Activated CD4-positive, alpha-beta T cell treated with anti-CD3 and anti-CD28 coated beads, Interleukin-2, amount 50 U/mL, for 1 hour (primary cell): ENCODE measurements at places on chromosomes 1 and 21.

DNA sequence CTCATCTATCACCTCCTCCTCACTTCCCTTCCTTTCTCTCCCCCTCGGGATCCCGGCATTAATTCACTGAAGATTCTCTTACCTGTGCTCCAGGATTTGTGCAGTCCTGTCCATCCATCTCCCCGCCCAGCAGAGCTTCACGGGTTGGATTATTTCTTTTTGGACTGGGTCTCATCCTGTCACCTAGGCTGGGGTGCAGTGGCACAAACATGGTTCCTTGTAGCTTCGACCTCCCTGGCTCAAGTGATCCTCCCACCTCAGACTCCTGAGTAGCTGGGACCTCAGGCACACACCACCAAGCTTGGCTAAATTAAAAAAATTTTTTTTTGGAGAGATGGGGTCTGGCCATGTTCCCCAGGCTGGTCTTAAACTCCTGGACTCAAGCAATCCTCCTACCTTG is 12.3 kb upstream of the CSF3R start:
- DNase-seq = no peak

- DNase-seq = no peak
Observed at GRCh38 chr21:35150562-35151226, 101.6 kb upstream of the RUNX1 start.

- no peak for DNase-seq
Observed at GRCh38 chr1:234957330-234958065, 171.1 kb downstream of the TOMM20 start.

- no peak for DNase-seq
Observed at GRCh38 chr1:19665496-19666465, 1.1 kb downstream of the HTR6 start.

DNA sequence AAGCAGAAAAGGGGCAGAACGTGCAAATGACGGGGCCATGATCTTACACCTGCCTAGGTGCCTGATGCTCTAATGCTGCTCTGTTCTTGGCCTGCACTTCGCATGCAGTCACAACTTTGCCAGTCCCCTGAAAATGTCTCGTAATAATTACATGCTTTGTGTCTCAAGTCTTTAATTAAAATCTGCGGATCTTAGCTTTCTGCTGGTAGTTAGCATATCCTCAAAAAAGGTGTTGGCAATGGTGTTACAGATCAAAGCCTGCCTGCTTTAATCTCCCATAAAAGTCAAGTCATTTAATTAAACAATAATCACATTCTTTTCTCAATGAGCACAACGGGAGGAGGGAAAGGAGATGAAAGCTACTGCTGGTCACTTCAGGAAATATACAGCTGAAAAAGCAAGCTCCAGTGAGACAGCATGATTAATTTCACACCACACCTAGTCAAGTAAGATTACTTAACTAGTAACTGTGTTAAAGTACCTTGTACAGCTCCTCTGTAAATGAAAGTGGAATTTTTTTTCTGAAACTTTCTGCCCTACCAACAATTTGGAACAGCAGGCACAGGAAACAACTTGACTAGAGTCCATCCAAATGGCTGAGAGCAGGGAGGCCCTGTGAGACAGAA is 45.8 kb downstream of the STX6 start:
- DNase-seq = no peak

GRCh38 chr1:162035241-162035640 is 11.6 kb upstream of the OLFML2B start:
- DNase-seq = peak; percentile 9

DNA sequence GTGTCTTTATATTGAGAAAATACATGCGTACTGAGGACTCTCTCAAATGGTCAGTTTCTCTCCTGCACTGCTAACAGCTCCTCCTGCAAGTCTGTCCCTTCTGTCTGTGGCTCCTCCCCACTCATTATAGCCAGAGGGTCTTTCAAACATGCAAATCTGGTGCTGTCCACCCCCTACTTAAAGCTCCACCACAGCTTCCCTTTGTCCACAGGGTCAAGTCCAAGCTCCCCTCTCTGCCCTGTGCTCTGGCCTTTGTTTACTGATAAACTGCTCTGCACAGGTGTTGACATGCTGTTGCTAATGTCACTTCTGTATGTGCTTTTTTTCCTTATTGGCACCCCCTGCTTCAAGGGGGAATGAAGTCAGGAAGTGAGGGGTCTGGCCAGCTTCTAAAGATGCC is 47.7 kb upstream of the GPR37L1 start:
- no peak for DNase-seq

- no peak for DNase-seq
Observed at GRCh38 chr1:84450910-84451309, 28.2 kb upstream of the RPF1 start.

- DNase-seq = peak; percentile 62
Observed at GRCh38 chr1:50873458-50874187, 86.4 kb downstream of the FAF1 start.

DNA sequence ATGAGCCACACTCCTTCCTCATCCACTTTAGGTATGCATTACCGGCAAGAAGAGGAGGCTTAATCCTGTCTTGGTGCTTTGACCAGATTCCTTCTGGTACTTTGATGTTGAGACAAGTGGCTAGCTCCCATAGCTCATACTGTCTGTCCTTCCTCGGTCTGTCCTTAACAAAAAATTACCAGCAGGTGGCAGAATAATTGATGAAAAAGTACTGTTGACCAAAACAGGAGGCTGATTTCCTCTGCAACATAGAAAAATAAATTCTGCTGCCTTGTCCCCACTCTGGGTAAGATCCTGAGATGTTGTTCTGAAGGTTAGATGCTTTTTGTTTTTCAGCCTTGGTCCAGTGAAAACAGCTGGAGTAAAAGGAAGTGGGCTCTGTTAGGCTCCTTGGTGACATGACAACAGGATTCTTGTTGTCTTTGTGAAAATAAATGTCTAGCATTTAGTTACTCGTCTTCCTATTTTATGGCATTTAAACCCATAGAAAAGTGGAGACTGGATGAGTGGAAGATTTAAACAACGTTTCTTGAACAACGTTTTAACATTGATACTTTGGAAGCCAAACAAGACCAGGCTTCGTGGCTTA is 11.2 kb upstream of the HJV start:
- no peak for DNase-seq

DNA sequence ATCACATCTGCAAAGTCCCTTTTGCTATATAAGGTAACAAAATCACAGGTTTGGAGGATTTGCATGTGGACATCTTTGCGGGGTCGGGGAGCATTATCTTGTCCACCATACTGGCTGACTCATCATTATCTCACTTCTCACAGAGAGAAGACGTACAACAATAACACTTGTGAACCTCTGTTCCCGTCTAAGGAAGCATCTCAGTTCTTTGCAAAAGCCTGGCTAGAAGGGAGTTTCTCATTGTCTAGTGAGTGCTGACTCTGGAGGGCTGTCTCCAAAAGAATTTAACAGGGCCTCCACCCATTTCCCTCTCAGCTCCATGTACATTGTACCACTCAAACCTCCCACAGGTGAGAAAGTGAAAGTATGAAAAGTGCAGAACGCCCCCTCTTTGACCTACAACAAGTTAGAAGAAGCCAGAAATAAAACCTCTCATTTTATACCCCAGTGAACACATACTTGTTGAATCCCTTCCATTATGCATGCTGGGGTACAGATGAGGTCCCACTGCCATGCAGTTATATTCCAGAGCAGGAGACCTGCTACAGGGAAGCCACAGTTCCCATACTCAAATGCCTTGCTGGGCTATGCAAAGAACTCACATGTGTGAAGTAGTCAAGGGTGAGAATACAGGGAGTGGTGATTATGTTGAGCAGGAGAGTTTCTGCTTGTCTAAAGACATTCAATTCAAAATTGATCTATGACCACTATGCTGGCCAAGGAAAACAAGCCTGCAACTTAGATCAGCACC is 121.7 kb upstream of the PRDX6 start:
- DNase-seq = no peak

GRCh38 chr1:198605406-198605805 is 33.4 kb upstream of the PTPRC start:
- peak; percentile 22 for DNase-seq

GRCh38 chr1:19079541-19080472 is 123.3 kb upstream of the IFFO2 start:
- DNase-seq = no peak
